CD4-positive, alpha-beta T cell treated with Interferon gamma for 1 hour (primary cell): ENCODE measurements at places on chromosomes 2 and 18.

DNA sequence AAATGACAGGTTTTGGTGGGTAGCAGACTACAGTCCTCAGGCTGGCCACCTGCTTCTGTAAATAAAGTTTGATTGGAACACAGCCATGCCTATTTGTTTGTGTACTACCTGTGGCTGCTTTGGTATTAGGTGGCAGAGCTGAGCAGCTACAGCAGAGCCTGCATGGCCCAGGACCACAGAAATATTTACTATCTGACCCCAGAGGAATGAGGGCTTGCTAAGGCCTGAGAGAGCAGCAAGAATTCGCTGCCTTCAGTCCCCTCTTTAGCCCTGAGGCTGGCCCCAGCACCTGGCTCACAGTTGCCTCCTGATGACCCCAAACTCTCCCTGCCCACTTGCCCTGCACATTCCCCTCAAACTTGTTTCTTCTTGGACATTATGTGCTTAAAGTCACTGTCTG is 32.5 kb downstream of the POLR1A start:
- no peak for DNase-seq

DNA sequence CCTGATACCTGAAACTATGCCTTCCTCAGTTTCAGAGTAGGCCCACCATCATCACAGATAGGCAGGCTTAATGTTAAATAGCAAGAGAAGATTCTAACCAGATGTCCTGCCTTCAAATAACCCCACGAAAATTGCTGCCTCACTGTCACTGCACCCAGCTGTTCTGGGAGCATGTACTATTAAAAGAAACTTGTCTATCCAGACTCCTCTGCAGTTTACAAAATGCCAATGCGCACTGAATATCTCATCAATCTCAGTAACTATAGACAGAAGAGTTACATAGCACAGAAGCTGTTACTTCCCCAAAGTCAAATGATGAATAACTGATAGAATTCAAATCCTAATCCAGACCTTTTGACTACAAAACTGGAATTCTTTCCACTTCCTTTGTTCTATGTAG is 43.9 kb downstream of the WDR75 start:
- DNase-seq, result no peak

DNA sequence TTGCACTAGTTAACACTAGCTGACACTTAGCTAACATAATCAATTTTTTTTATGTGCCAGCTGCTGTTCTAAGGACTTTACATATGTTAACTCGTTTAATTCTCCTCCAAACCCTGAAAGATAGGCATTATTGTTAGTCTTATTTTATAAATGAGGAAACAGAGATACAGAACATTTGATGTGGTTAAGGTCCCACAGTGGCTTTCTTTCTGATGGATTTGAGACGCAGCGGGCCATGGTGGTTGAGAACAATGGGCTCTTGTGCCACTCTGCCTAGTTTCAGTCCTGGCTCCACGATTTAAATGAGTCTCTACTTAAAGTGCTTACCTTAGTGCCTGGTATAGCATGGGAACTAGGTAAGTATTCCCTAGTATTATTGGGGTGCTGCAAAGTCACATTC is 201.9 kb upstream of the SPRED2 start:
- DNase-seq, result no peak

DNA sequence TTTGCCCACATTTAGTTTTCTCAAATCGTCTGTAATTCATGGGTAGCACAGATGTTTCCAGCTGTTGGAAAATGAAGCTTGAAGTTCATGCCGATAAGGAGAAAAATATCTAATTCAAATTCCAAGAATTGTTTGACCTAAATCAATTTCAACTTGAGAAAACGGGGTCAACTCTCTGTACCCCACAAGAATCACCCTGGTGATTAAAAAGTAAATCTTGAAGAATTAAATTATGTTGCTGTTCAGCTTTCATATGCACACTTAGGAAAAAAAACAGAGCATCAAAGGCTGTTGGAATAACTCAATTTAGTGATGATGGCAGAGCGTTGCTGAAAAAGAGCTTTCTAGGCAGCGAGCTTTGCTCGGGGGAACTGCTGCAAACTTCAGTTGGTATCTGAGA is 43.0 kb downstream of the SLC4A3 start:
- no peak for DNase-seq

DNA sequence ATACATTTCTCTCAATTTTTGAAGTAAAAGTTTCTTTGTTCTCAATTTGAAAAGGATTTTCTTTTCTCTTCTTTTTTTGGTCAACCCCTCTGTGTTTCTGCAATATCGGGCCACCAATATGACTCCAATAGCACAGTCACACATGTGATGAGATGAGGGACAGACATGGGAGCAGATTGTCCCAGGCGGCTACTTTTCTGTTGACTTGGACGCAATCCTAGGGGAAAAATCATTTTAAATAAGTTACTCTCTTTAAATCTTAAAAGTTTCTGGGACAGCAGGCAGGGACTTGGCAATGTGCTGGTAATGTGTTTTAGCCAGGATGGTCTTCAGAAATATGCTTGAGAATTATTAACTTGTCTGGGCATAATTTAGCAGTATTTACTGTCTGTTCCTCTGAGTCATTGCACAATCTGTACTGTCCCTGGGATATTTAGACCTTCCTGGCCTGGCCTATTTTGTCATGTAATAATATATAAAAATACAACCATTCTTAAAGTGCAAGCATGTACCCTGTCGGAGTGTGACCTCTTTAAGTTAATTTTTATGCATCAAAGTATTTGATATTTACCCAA is 388.5 kb upstream of the FANCL start:
- no peak for DNase-seq

DNA sequence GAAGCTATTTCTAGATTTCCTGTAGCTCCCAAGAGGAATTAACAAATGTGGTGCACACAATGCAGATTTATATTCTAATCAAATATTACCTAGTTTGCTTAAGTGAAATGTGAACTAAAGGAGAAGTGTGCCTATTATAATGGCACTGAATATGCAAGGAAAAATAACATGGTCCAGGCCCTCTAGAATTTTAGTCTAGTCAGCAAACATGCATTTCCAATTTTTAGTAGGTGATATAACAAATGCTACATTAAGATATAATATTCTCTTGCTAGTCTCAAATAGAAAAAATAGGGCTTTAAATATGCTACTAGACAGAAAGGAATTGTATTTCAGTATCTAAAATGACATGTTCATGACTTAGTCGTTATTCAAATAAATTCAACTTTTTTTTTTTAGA is 689.5 kb downstream of the TMEM182 start:
- no peak for DNase-seq

DNA sequence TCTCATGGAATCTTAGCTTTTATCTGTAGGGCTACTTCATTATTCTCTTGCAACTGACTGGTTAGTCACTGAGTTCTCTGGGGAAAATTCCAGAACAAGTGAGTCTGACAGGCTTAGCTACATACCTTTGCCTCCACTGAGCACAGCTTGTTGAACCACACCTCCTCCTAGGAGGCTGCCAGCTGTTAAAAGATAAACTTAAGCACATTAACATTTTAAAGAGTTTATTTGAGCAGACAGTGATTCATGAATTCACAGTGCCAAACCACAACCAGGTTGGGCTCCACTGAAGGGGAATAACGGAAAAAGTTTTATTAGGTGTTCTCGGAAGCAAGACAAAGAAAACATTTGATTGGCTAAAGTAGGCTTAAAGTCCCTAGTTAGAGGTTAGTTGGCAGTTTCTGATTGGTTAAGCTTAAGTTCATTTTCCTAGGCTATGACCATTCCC is 12.5 kb upstream of the SLC38A11 start:
- DNase-seq, result no peak

- no peak for DNase-seq
Observed at GRCh38 chr18:36572135-36572856, 256.5 kb downstream of the TPGS2 start.

- DNase-seq, result no peak
Observed at GRCh38 chr2:232512602-232513001, 7.6 kb upstream of the PRSS56 start.

- DNase-seq, result no peak
Observed at GRCh38 chr2:241750076-241750840, 15.8 kb downstream of the D2HGDH start.

GRCh38 chr2:130916438-130916705 is 79.7 kb downstream of the ARHGEF4 start:
- DNase-seq, result no peak

- DNase-seq, result no peak
Observed at GRCh38 chr18:56984731-56985130, 162.2 kb upstream of the BOD1L2 start.

DNA sequence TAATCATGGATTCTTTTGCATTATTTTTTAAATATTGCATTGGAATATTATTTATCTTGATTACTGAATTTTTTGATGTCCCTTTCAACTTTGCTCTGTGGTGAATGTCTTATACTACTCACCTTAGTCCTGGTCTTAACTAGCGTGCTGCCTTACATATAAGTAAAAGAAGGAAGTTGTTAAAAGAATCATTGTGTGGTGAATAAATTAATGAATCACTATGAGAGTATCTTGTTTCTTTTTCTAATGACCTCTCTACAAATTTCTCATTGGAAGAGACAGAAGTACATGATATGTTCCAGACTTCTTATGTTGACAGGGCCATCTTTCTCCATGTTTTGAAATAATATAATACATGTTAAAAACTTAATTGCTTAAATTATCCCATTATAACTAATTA is 432.6 kb upstream of the MMADHC start:
- no peak for DNase-seq

GRCh38 chr18:25349131-25349925 is 2.6 kb downstream of the ZNF521 start:
- DNase-seq, result no peak

GRCh38 chr2:176115883-176116813 is at the start of gene HOXD10:
Gene HOXD10 (plus strand): TSS chr2:176116778. CDS start chr2:176116834, 56 bp downstream.
- no peak for DNase-seq
